ENCODE measurements at places on chromosomes 1 and 21. TPM values are rescaled to one million over a fixed set of nuclear protein-coding genes. Genes with fewer than 3 reads are reported as not detected.
A peak's percentile ranks its signal among the peaks of the same experiment; 100 is the strongest.

The IL19 gene
- not detected for total RNA-seq

The RGS8 gene
- total RNA-seq, result 1.6 TPM

The CPT2 gene
- total RNA-seq, result 19.0 TPM

The PRAMEF18 gene
- total RNA-seq, result not detected

The PDZK1 gene
- 1.6 TPM for total RNA-seq

The CLCA2 gene
- not detected for total RNA-seq

The TNFRSF14 gene
- not detected for total RNA-seq

The BTBD19 gene
- total RNA-seq, result 1.4 TPM

The TENT5C gene
- 0.91 TPM for total RNA-seq

The PHACTR4 gene
- total RNA-seq, result 38.2 TPM

The ADAMTS1 gene
- 188 TPM for total RNA-seq

The SORT1 gene
- total RNA-seq, result 41.1 TPM

- H3K27ac ChIP-seq, result no peak overlapping the region
- H3K4me3 ChIP-seq, result no peak overlapping the region
- DNase-seq, result no peak
- no peaks in the 10 kb centered on the region for H3K36me3 ChIP-seq
- no peaks in the 10 kb centered on the region for H3K4me1 ChIP-seq
- no peaks in the 10 kb centered on the region for H3K27me3 ChIP-seq
Observed at GRCh38 chr1:192170196-192170984, 12.1 kb downstream of the RGS18 start.

DNA sequence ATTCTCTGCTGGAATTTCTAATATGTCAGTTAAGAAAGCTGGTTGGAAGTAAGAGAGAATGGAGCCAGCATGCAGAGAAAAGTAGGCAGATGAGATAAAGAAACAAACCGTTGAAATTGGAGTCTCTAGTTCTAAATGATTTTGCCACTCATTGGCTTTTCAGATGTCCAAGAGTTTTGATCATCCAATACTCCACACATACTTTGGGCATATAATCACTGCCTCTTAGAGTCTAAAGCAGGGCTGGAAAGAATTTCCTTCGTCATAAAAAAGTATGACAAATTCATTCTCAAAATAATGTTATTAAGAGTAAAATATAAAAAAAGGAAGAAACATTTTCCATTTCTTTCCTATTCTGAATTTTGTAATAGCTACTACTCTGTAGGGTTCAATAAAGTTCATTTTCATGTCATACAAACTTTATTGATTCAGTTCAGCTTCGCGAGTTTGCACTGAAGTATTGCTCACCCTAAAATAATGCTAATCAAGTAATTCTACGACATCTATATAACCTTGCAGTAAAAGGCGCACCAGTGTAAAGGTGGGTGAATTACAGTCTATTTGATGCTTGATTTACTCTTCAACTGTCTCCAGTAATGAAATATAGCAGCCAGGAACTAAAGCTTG is 1556.6 kb downstream of the NCAM2 start:
- no peak overlapping the region for H3K27ac ChIP-seq
- no peak overlapping the region for H3K4me3 ChIP-seq
- no peaks in the 10 kb centered on the region for H3K27me3 ChIP-seq
- no peaks in the 10 kb centered on the region for H3K36me3 ChIP-seq
- no peaks in the 10 kb centered on the region for H3K4me1 ChIP-seq

GRCh38 chr21:29250636-29251035 is 48.1 kb upstream of the BACH1 start:
- H3K4me3 ChIP-seq, result no peak overlapping the region
- no peaks in the 10 kb centered on the region for H3K27me3 ChIP-seq
- H3K27ac ChIP-seq, result no peak overlapping the region
- no peaks in the 10 kb centered on the region for H3K36me3 ChIP-seq

DNA sequence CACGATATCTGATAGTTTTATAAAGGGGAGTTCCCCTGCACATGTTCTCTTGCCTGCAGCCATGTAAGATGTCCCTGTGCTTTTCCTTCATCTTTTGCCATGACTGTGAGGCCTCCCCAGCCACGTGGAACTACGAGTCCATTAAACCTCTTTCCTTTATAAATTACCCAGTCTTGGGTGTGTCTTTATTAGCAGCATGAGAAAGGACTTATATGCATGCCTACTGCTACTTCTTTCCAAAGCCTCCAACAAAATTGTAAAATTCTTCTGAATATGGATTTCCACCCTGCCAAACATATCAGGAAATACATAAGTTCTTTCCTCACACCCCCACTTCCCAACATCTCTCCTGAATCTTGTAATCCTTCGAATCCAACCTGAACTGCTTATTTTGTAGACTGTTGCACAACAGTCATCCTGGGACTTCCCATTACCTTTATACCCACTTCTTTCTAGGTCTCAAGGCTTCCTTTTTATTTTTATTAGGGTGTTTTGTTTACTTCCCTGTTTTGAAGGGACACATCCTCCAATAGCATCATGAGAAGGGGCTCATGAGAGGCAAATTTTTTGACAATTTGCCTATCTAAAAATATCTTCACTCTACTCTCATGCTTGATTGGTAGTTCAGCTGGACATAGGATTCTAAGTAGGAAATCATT is 67.5 kb upstream of the MUTYH start:
- no peaks in the 10 kb centered on the region for H3K27me3 ChIP-seq
- no peak for DNase-seq
- no peak overlapping the region for H3K4me3 ChIP-seq
- no peak overlapping the region for H3K27ac ChIP-seq

GRCh38 chr1:11109047-11109760 is 9.5 kb upstream of the EXOSC10 start:
- H3K27ac ChIP-seq, result no peak overlapping the region
- H3K27me3 ChIP-seq, result no peaks in the 10 kb centered on the region
- DNase-seq, result no peak
- peaks cover 41% of the 10 kb centered on the region for H3K36me3 ChIP-seq
- no peaks in the 10 kb centered on the region for H3K4me1 ChIP-seq

DNA sequence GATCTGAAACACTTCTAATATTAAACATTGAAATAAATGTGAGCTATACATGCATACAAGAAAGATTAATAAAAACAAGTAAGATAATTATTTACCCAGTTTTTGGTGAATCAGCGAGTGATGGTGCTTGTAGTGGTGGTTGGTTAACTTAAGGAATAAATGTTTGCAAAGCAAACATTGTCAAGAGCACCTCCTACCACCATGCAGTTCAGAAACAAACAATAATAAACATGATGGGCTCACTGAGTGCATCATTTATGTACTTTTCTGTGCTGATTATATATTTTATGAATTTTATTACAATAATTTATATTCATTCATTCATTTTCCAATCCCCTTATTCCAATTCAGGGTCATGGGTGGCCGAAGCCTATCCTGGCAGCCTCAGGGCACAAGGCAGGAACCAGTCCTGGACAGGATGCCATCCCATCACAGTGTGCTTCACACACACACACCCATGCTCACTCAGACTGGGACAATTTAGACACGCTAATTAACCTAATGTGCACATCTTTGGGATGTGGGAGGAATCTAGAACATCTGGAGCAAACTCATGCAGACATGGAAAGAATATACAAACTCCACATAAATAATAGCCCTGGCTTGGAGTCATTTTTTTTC is 57.8 kb downstream of the ZMYM4 start:
- no peak overlapping the region for H3K4me3 ChIP-seq
- no peak overlapping the region for H3K27ac ChIP-seq
- no peaks in the 10 kb centered on the region for H3K27me3 ChIP-seq
- DNase-seq, result peak; percentile 20

DNA sequence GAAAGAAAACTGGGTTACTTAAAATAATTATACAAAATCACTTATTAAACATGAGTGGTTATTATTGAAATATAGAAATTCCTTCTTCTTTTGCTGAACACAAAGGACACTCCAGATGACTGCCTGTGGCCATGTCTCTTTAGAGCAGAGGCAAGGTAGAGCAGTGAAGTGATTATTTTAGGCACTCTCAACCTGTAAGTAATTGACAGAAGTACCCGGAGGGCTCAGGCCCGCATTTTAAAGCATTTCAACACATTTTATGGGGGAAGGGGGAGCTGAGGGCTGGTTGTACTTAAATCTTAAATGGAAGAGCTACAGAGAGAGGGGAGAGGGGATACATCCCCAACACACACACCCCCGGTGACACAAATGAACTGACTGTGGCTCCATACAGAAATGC is 10.2 kb downstream of the OSCP1 start:
- H3K4me1 ChIP-seq, result no peaks in the 10 kb centered on the region
- H3K27ac ChIP-seq, result no peak overlapping the region
- H3K4me3 ChIP-seq, result no peak overlapping the region
- DNase-seq, result no peak
- peaks cover 2% of the 10 kb centered on the region for H3K36me3 ChIP-seq

DNA sequence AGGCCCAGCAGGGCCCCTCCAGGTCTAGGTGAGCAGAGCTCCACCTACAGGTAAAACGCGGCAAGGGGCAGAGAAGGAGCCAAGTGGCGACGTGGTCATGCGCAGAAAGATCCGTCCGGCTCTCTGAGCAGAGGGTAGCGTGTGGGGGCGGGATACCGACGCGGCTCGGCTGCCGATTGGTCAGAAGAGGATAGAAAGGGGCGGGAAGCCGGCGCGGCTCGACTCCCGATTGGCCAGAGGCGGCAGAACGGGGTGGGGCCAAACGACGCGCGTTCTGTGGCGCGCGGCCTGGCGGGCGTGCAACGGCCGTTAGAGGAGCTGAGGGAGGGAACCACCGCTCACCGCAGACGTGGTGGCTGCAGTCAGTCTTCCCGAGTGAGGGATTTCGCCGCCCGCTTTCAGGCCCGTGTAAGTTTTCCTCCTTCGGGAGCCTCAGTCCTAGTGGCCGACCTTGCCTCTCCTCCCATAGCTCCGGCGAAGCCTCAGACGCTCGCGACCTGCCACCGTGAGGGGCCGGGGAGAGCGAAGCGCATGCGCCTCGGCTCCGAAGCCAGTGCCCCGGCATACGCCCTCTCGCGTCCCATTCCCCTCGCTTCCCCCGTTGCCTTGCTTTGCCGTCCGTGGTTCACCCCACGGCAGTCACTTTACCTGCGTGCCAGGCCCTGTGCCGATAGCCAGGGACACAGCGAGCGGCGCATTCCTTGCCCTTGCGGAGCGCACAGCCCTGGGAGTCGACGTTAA is at the start of gene CEP85:
TSS of gene CEP85 (plus strand) at position 298 of the 741 bp plus-strand sequence. CDS start 5,584 bp downstream, outside the sequence.
- H3K27me3 ChIP-seq, result no peaks in the 10 kb centered on the region
- H3K27ac ChIP-seq, result peak within 1 kb of the TSS; percentile 41
- H3K4me1 ChIP-seq, result no peaks in the 10 kb centered on the region
- peak; percentile 99 for DNase-seq

GRCh38 chr1:107657356-107657755 is 307.6 kb downstream of the VAV3 start:
- DNase-seq, result no peak
- no peaks in the 10 kb centered on the region for H3K4me1 ChIP-seq
- no peaks in the 10 kb centered on the region for H3K27me3 ChIP-seq
- H3K4me3 ChIP-seq, result no peak overlapping the region
- no peaks in the 10 kb centered on the region for H3K36me3 ChIP-seq

DNA sequence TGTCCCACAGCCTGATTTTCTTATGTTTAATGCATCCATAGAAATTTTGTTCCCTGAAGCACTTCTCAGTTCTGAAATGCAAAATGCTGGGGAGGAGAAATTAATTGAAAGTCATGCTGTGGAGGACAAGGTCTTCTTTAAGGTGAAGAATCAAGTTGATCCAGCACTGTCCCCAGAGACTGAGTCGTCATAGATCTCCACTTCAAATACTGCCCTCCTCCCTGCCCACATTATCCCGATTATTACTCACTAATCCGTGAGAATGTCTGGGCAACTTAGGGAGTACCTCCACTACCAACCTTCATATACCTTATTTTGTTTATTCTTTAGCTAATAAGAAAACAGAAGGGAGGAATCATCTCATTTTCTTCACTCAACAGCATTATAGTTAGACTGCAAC is 70.0 kb upstream of the FMN2 start:
- no peak overlapping the region for H3K27ac ChIP-seq
- H3K4me3 ChIP-seq, result no peak overlapping the region
- no peaks in the 10 kb centered on the region for H3K36me3 ChIP-seq
- DNase-seq, result no peak
- H3K27me3 ChIP-seq, result no peaks in the 10 kb centered on the region
- no peaks in the 10 kb centered on the region for H3K4me1 ChIP-seq

DNA sequence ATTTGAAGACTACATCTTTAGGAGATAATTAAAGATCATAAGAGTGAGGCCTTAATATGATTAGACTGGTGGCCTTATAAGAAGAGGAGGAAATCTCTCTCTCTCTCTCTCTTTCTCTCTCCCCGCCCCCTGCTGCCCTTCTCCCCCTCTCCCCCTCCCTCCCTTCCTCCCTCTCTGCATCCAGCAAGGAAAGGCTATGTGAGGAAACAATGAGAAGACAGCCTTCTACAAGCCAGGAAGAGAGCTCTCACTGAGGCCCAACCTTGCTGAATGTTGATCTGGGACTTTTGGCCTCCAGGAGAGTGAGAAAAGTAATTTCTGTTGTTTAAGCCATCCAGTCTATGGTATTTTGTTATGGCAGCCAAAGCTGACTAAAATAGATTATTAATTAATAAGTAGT is 21.6 kb downstream of the FOXD3 start:
- H3K36me3 ChIP-seq, result no peaks in the 10 kb centered on the region
- no peaks in the 10 kb centered on the region for H3K27me3 ChIP-seq
- H3K4me3 ChIP-seq, result no peak overlapping the region
- no peak overlapping the region for H3K27ac ChIP-seq
- no peak for DNase-seq

GRCh38 chr1:175080030-175080429 is 12.4 kb downstream of the TNN start:
- H3K4me3 ChIP-seq, result no peak overlapping the region
- H3K36me3 ChIP-seq, result no peaks in the 10 kb centered on the region
- no peak for DNase-seq
- H3K27ac ChIP-seq, result no peak overlapping the region
- H3K4me1 ChIP-seq, result no peaks in the 10 kb centered on the region

- no peaks in the 10 kb centered on the region for H3K4me1 ChIP-seq
- H3K4me3 ChIP-seq, result no peak overlapping the region
- DNase-seq, result no peak
- no peak overlapping the region for H3K27ac ChIP-seq
- H3K27me3 ChIP-seq, result no peaks in the 10 kb centered on the region
- H3K36me3 ChIP-seq, result no peaks in the 10 kb centered on the region
Observed at GRCh38 chr1:67610450-67610849, 74.6 kb upstream of the GADD45A start.

- H3K27ac ChIP-seq, result peak overlapping the region; percentile 43
- peaks cover 78% of the 10 kb centered on the region for H3K4me1 ChIP-seq
- no peaks in the 10 kb centered on the region for H3K27me3 ChIP-seq
- DNase-seq, result no peak
- H3K36me3 ChIP-seq, result peaks cover 36% of the 10 kb centered on the region
Observed at GRCh38 chr1:27592232-27592930, 11.6 kb downstream of the AHDC1 start.

GRCh38 chr1:20491866-20492265 is 5.9 kb upstream of the CAMK2N1 start:
- H3K27me3 ChIP-seq, result peaks cover 26% of the 10 kb centered on the region
- no peak for DNase-seq
- H3K4me1 ChIP-seq, result peaks cover 11% of the 10 kb centered on the region
- H3K4me3 ChIP-seq, result no peak overlapping the region

GRCh38 chr1:18765725-18766124 is 93.7 kb downstream of the TAS1R2 start:
- no peak overlapping the region for H3K4me3 ChIP-seq
- peaks cover 29% of the 10 kb centered on the region for H3K4me1 ChIP-seq
- H3K36me3 ChIP-seq, result no peaks in the 10 kb centered on the region
- H3K27me3 ChIP-seq, result 0 out of 2 replicates have a peak, but pooled peaks cover 2% of the 10 kb centered on the region

- no peaks in the 10 kb centered on the region for H3K27me3 ChIP-seq
- DNase-seq, result peak; percentile 24
- no peak overlapping the region for H3K27ac ChIP-seq
- H3K4me1 ChIP-seq, result no peaks in the 10 kb centered on the region
Observed at GRCh38 chr1:241495741-241496140, 23.8 kb downstream of the FH start.
